ENCODE measurements at places on chromosomes 16 and 17.

GRCh38 chr17:41284546-41284945 is 9.0 kb downstream of the KRTAP9-7 start:
- DNase-seq, result peak; percentile 23

GRCh38 chr16:87074641-87075318 is 242.4 kb downstream of the C16orf95 start:
- DNase-seq, result no peak

DNA sequence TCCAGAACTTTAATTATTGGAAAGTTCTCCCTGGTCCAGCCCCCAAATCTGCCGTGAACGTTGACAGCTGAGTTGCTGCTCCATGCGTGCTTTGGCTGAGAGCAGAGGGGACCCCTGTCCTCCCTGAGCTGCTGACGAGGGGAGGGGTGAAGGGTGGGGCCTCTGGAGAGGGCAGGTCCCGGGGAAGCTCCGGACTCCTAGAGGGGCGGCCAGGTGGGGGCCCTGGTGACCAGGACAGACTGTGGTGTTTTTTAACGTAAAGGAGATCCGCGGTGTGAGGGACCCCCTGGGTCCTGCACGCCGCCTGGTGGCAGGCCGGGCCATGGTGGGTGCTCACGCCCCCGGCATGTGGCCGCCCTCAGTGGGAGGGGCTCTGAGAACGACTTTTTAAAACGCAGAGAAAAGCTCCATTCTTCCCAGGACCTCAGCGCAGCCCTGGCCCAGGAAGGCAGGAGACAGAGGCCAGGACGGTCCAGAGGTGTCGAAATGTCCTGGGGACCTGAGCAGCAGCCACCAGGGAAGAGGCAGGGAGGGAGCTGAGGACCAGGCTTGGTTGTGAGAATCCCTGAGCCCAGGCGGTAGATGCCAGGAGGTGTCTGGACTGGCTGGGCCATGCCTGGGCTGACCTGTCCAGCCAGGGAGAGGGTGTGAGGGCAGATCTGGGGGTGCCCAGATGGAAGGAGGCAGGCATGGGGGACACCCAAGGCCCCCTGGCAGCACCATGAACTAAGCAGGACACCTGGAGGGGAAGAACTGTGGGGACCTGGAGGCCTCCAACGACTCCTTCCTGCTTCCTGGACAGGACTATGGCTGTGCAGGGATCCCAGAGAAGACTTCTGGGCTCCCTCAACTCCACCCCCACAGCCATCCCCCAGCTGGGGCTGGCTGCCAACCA is at the start of gene MC1R:
Gene MC1R, plus strand, starts transcription at position 410 of the 895 bp plus-strand sequence. Its CDS starts 397 bp downstream, at position 807.
- peak; percentile 46 for DNase-seq

DNA sequence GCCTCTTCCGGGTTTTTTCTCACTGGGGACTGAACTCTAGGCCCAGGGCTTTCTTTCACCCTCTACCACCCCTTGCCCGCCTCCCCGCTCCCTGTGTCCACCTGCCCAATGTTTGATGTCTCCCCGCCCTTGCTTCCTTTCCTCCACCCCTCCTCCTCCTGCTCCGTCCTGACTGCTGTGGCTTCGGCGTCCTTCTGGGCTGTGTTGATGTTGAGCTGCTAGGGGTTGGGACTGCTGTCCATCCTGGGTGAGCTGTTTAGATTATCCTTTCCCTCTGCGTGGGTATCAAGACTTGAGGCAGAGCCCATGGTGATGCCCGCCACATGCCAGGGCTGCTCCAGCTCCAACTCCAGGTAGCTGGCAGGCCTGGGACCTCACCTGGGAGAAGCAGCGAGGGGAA is 117.5 kb downstream of the CCDC182 start:
- DNase-seq, result no peak
